Activated B cell treated with CpG ODN at 0.5 μM for 24 hours (primary cell): ENCODE measurements at places on chromosomes 2 and 18.

DNA sequence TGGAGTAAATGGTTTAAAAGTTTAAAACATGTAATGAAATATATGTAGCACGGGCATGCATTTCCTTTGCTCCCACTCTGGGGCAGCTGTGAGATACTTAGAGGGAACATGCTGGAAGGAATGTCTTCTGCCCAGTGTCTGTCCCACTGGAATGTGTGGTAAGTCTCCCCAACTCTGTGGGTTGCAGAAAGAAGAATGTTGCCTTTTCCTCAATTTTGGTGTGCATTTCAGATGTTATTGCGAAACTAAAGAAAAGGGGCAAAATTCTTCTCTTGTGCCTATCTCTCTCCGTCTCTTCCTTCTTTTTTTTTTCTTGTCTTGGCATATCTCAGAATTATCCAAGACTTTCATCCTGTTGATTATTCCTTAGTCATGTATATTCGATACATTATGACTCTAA lies 201.1 kb downstream of the SH3RF3 start:
- no peaks in the 10 kb centered on the region for H3K27me3 ChIP-seq
- no peak for DNase-seq
- H3K4me3 ChIP-seq = no peak overlapping the region
- H3K27ac ChIP-seq = no peak overlapping the region
- H3K36me3 ChIP-seq = no peaks in the 10 kb centered on the region

GRCh38 chr18:13594551-13594950 lies 131.8 kb downstream of the FAM210A start:
- no peak overlapping the region for H3K4me3 ChIP-seq
- peaks cover 15% of the 10 kb centered on the region for H3K4me1 ChIP-seq
- peaks cover 14% of the 10 kb centered on the region for H3K36me3 ChIP-seq
- DNase-seq = no peak
- H3K27me3 ChIP-seq = no peaks in the 10 kb centered on the region

DNA sequence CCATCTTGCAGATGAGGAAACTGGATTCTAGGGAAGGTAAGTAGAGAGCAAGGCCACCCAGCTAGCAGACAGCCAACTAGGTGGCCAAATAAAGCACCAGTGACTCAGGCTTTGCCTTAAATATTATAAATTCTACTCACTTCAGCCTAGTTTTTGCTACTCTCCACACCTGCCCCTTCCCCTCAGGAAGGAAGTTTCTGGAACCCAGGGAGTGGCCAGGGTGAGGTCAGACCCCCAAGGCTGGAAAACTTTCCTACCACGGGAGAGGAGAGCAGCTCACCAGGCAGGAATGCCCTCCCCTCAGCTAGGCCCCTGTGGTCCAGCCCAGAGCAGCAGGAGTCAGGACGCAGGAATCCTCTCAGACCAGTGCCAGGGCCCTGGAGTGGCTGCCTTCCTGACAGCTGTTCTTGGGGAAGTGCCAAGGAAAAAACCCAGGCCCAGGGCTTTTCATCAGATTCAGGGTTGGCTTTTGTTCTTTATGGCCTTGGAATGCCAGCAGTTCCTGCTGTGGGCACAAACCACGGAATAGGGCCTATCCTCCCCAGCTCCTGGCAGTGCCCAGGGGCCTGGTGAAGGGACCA lies 5.1 kb upstream of the PAX8 start:
- H3K27ac ChIP-seq = no peak overlapping the region
- H3K27me3 ChIP-seq = peaks cover 34% of the 10 kb centered on the region
- H3K36me3 ChIP-seq = no peaks in the 10 kb centered on the region
- H3K4me1 ChIP-seq = no peaks in the 10 kb centered on the region
- no peak overlapping the region for H3K4me3 ChIP-seq

GRCh38 chr18:63140038-63140450 lies 179.5 kb downstream of the BCL2 start:
- peak overlapping the region; percentile 90 for H3K27ac ChIP-seq
- H3K4me3 ChIP-seq = peak overlapping the region; percentile 52
- no peak for DNase-seq
- H3K27me3 ChIP-seq = no peaks in the 10 kb centered on the region
- peaks cover 98% of the 10 kb centered on the region for H3K4me1 ChIP-seq

GRCh38 chr2:149662556-149662955 lies 75.0 kb upstream of the MMADHC start:
- no peak overlapping the region for H3K27ac ChIP-seq
- no peaks in the 10 kb centered on the region for H3K4me1 ChIP-seq
- H3K4me3 ChIP-seq = no peak overlapping the region
- no peak for DNase-seq
- no peaks in the 10 kb centered on the region for H3K27me3 ChIP-seq

DNA sequence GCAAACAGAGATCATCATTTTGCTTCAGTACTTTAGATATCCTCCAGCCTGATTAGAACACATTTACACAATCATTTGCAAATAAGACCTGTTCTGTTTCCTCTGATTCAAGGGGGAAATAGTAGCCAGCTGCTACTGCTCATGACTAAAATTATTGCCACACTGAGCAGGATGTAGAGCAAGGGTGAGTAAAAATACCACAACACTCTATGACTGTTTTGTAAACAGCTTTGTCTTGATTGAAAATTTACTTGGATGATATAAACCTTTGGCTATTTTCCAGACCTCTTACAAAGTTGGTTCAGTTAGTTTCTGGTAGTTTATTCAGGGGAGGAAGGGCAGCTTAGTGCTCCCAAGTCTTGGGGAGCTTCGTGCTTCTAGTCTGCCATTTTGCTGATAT lies 286.4 kb upstream of the CNTNAP5 start:
- no peaks in the 10 kb centered on the region for H3K27me3 ChIP-seq
- no peaks in the 10 kb centered on the region for H3K4me1 ChIP-seq
- no peak for DNase-seq
- H3K4me3 ChIP-seq = no peak overlapping the region

GRCh38 chr18:13684546-13684945 lies 41.8 kb downstream of the FAM210A start:
- DNase-seq = no peak
- peaks cover 20% of the 10 kb centered on the region for H3K36me3 ChIP-seq
- H3K4me1 ChIP-seq = peaks cover 12% of the 10 kb centered on the region
- no peak overlapping the region for H3K27ac ChIP-seq

DNA sequence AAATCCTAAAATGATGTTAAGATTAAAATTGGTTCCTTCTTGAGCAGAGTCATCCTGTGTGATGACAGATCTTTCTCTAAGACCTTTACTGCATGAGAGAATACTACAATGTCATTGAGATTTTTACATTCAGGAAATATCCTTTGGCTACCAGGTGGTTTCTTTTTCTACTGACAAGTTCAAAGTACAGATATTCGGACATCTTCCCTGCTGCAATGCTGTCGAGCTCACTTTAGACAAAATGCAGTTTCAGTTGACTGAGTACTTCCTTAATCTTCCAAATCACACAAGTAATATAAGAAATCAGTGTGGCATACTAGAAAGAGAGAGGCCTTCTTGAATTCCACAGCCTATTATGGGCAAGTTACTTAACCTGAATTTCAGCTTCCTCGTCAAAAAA lies 207.9 kb upstream of the ACVR2A start:
- peaks cover 15% of the 10 kb centered on the region for H3K4me1 ChIP-seq
- no peaks in the 10 kb centered on the region for H3K27me3 ChIP-seq
- H3K27ac ChIP-seq = no peak overlapping the region
- DNase-seq = no peak

DNA sequence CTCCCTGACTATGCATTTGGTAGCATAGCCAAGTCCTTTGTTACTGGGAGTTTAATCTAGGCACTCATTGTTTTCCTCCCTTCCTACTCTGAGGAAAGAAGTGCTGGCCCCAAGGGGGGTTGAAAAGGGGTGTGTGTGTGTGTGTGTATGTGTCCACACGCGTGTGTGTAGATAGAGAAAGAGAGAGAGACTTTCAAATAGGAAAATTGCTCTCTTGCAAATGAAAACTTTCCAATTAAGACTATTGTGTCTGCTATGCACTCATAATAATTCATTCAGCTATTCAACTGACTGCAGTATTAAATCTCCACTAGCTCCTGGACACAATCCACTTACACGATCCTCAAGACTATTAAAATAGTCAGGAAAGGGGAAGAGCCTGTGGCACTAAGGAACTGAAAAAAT lies 92.9 kb upstream of the CSRNP3 start:
- no peaks in the 10 kb centered on the region for H3K4me1 ChIP-seq
- no peak overlapping the region for H3K4me3 ChIP-seq
- peaks cover 3% of the 10 kb centered on the region for H3K27me3 ChIP-seq
- no peaks in the 10 kb centered on the region for H3K36me3 ChIP-seq
- H3K27ac ChIP-seq = no peak overlapping the region

- no peak for DNase-seq
- H3K4me3 ChIP-seq = peak overlapping the region; percentile 17
- H3K27ac ChIP-seq = peak overlapping the region; percentile 74
- H3K36me3 ChIP-seq = no peaks in the 10 kb centered on the region
- no peaks in the 10 kb centered on the region for H3K27me3 ChIP-seq
- H3K4me1 ChIP-seq = peaks cover 58% of the 10 kb centered on the region
Observed at GRCh38 chr2:12031866-12032265, 285.4 kb downstream of the LPIN1 start.
